ENCODE measurements at places on chromosomes 13 and 19. TPM values are rescaled to one million over a fixed set of nuclear protein-coding genes. Genes with fewer than 3 reads are reported as not detected.

Gene SSC5D
- 3.6 TPM for total RNA-seq

Gene C13orf42
- not detected for total RNA-seq

Gene ZNF587
- 22.2 TPM for total RNA-seq

Gene R3HDM4
- total RNA-seq: 23.7 TPM

Gene FBXO17
- 9.7 TPM for total RNA-seq

All from adrenal gland (tissue), 19 donors.